ENCODE measurements at places on chromosomes 1 and 21. TPM values are rescaled to one million over a fixed set of nuclear protein-coding genes. Genes with fewer than 3 reads are reported as not detected.

DNA sequence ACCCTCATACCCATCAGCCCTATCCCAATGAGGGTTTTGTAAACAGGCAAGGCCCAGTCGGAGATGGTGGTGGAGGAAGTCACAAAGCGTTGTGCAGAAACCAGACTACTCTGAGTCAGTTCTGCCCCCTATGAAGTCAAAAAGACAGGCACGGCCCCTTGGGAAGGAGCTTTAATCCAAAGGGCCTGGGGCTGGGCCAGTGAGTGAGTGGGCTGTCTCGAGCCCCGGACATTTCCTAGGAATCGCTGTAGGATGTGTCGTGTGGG lies 442 bp upstream of the AHCYL1 start:
- DNase-seq, result peak; percentile 34

GRCh38 chr21:29315131-29315749 lies 16.5 kb downstream of the BACH1 start:
- no peak for DNase-seq

DNA sequence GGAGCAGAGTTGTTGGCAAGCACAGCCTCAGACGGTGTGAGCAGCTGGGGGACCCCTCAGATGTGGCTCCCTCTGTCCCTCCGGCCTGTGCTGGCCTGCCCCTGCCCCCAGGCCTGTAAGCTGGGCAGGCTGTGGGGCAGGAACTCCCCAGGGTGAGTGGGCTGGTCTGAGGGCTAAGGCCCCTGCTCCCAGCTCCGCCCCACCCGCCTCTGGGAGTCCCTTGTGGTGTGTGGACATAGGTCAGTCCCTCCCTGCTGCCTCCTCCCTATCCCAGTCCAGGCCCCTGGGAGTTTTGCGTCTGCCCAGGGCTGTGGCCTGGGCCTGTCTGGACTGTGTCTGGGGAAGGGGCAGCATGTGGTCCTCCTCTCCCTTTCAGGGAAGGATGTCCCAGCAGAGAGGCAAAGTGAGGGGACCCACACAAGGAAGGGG lies 3.6 kb upstream of the VWA1 start:
- DNase-seq, result no peak

DNA sequence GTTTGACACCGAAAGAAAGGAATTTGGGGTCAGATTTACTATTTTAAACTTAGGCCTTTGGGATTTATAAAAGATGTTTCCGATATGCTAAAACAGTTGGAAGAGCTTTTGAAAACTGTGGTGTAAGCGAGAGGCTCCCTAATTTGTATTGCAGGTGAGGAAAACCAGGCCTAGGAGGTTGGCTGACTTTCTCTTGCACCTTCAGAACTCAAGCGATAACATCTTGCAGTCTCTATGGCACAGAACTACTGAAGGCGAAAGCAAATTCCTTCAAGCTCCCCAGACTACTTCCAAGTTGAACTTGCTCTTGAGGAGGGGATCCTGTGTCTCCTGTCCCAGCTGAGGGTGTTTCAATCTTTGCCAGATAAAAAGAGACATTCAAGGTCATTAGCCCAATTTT lies 685.7 kb downstream of the ADGRL2 start:
- no peak for DNase-seq

GRCh38 chr1:246041360-246041759 lies 465.7 kb downstream of the SMYD3 start:
- no peak for DNase-seq

DNA sequence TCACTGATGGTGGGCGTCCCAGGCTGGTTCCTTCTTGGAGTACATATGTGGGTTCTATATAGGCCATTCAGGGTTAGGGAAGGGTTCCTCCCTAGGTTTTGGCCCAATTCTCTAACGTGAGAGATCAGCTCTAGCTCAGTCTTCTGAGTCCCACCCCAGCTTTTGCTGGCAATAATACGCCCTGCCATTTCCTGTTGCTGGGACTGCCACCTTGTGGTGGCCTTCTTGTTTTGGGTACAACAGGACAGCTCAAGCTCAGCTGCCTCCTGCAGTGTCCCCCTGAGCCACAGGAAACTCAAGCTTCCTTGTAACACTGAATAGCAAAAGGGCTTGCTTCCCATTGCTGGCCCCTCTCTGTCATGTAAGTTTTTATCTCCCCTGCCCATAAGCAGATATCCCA lies 77.8 kb downstream of the BACH1 start:
- DNase-seq, result no peak

Gene HMGCS2
- not detected for total RNA-seq

Gene EEIG2
- total RNA-seq, result 5.8 TPM

- no peak for DNase-seq
These were observed 57.8 kb downstream of the KCNJ15 start for GRCh38 chr21:38314558-38314957.

- no peak for DNase-seq
These were observed 49.0 kb downstream of the CCN1 start for GRCh38 chr1:85629532-85629920.

Gene JAM2
- total RNA-seq, result 0.83 TPM

Gene FAM78B
- 0.28 TPM for total RNA-seq

Gene ANKRD35
- total RNA-seq, result 1.1 TPM

GRCh38 chr1:231869364-231869763 lies 242.8 kb downstream of the DISC1 start:
- no peak for DNase-seq

GRCh38 chr21:40616377-40616704 lies 230.6 kb downstream of the DSCAM start:
- no peak for DNase-seq

Gene MAP3K21
- 0.18 TPM for total RNA-seq

Gene MAP3K7CL
- total RNA-seq, result 25.3 TPM

Gene GUCA2A
- total RNA-seq, result not detected

Gene S100A7
- total RNA-seq, result not detected

DNA sequence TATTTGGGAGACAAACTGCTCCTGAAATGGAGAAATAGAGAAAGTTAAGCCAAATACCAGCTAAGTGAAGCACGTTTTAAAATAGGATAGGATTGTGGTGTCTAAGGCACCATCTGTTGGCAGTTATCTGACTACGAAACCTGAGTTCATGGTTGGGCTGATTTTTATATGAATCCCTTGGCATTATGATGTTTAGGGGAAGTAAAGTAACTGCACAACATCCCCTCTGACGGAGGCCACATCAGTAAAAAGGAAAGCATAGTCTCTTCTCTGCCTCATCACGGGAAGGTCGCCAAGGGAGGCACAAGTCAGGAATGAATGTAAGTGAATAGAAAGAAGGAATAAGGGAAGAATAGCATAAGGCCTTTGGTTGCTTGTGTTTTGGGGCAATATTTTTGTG lies 128.0 kb downstream of the PRRX1 start:
- DNase-seq, result peak; percentile 4

DNA sequence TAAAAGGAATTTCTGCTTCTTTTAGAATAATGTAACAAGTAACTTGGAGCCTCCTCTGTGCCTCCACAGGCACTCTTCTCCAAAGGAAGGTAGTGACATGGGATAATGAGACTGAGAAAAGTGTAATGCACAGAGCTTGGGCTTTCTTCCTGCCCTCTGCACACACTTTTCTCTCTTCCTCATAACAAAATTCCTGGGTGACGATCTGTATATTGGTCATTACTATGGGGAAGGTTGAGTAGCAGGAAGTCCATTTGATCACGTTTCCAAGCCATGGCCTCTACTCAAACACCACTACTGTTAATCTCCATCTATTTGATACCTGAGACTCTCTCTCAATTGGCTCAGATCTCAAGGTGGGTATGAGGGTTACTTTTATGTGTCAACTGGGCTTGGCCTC lies 113.9 kb downstream of the GRIK1 start:
- no peak for DNase-seq

Gene NUF2
- total RNA-seq, result 18.5 TPM

DNA sequence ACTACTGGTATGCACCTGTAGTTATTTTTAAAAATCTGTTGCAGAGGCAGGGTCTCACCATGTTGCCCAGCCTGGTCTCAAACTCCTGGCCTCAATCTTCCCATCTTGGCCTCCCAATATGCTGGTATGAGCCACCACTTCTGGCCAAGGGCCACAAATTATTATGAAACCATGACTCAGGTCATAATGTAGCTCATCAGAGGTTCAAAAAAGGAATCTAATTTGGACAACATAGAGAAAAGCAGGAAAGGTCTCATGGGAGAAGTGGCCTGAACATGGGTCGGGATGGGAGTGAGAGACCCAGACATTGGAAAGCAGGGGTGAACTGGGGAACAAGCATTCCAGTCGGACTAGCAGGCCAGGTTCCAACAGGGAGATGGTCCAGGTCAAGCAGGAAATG lies 45.2 kb upstream of the C1orf198 start:
- DNase-seq, result peak; percentile 28

DNA sequence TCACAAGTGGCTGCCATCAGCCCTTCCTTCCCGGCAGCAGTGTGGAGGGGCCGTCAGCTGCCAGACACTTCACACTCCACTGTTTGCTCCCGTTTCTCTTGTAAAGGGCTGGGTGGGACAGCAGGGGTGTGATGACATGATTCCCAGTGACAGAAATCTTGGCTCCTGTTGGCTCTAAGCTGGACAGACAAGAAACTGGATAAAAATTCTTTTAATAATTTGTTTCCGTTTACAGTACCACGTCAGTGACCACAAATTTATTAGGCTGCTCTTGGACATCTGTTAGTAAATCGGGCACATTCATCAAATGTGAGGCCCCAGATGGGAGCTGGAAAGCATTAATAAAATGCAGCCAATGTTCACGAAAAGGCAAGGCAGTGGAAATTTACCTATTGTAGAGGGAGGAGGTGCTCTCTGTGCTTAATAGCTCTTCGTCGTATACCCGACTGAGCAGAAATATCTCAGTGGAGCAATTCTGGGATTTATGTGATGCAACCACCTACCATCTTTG lies 353.7 kb upstream of the GREM2 start:
- DNase-seq, result no peak

DNA sequence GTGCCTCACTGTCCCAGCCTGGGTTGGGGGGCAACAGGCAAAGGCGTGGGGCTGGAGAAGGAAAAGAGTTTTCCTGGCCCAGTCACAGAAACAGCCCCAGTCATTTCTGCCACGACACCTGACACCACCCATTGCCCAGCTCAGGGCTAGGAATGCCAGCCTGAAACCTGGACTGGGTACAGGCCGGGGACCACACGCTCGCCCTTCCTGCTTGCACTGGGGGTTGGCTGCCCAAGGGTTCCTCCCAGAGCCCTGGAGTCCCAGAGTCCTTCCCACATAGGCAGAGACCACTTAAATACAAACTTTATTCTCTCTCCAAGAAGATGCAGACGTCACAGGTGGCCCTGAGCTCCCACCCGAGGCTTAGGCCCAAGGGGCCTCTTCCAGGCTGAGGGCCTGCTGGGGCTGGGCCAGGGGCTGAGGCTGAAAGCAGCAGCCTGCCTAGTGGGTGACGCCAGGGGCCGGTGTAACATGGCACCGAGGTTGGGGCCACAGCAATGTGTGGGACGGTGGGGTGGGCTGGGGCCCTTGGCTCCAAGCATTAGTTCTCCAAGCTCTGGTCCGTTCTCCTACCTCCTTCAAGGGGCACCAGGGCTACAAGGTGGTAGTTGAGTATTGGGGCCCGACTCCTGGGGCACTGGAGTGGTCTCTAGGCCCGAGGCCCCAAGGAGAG lies 1.6 kb downstream of the TMEM52 start:
- DNase-seq, result no peak
